ENCODE measurements at places on chromosomes 2 and 18. TPM values are rescaled to one million over a fixed set of nuclear protein-coding genes. Genes with fewer than 3 reads are reported as not detected.

MSTN gene
- total RNA-seq = 1.2 TPM

DNA sequence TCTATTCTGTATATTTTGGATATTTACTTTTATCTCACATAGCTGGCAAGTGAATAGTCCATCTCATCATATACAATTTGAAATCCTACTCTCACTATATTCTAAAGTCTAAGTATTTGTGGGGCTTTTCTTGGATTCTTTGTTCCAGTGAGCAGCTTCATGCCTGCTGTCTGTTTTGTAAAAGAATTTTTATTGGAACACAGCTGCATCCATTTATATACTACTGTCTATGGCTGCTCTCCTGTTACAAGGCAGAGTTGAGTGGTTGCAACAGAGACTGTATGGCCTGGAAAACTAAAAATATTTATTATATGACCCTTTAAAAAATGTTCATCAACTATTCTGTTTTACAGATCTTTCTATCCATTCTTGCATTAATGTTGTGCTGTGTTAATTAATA lies 193.3 kb upstream of the KLHL14 start:
- DNase-seq = no peak

DNA sequence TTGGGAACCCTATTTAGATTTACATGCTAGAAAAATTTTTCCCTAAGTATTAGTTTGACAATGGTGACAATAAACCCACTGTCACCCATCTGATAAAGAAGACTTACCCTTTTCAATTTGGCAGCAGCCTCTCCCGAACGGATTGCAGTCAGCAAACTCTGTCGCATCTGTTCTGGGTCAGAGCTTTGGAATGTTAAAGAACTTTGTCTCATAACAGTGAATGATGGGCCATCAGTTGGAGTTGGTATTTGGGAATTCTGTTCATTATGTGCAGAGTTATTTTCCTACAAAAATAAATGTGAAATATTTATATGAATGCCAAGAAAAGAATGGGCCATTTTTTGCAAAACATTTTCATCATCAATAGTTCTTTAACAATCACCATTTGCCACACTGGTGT lies 70.8 kb upstream of the GRB14 start:
- DNase-seq = no peak

GRCh38 chr2:70116936-70117552 lies 29.8 kb downstream of the PCBP1 start:
- no peak for DNase-seq

DNA sequence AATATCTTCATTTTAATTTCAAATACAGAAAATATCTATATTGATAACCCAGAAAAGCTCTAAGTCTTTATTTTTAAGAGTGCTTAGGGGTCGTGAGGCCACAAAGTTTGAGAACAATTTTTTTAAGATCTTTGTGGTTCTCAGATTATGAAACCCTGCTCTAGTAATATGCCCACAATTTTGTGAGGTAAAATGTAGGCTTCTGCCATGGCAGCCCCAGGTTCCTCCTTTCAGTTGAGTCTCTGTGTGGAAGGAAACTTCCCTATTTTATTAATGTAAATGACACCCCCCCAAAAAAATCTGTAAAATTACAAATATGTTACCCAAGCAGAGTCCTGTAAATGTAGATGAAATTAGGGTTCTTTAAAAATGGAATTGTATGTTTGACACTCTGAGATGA lies 600.5 kb downstream of the SATB2 start:
- no peak for DNase-seq

- DNase-seq = peak; percentile 89
Measured at GRCh38 chr18:54388203-54389142, 30.8 kb downstream of the C18orf54 start.

DNA sequence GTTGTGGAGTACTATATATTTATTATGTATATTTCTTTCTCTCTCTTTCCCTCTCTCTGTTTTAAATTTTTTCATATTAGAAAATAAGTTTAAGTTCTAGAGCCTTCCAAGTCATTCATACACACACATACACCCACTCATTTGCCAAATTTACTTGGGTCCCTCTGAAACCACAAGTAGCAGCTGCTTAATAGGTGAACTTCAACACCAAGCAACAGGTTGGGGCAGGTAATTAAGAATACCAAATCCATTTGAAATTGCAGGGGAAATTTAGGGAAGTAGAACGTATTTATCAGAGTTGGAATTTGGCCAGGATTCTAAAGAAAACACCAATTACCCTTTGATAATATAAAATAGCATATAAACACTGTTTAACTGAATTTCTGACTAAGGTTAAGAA lies 75.0 kb upstream of the RBBP8 start:
- DNase-seq = no peak

- DNase-seq = no peak
Measured at GRCh38 chr2:46151577-46151976, 145.6 kb upstream of the EPAS1 start.

DNA sequence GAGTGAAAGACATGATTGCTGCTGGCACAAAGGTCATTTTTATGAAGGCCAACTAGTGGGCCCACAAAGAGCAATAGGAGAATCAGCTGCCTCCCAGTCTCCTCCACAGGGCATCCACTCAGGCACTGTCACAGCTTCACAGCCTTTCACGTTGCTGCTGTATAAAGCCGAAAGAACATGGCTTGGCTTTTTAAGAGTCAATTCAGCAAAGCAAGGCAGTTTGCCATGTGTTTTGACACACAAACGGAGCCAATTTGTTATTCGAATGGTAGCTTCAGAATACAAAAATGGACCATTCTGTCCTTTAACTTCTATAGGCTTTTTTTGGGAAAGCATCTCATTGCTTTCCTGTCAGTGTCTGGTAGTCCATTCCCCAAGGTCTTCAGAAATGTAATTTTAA lies 283.4 kb upstream of the PARD3B start:
- no peak for DNase-seq

- DNase-seq = no peak
Measured at GRCh38 chr2:232884549-232885263, 14.6 kb downstream of the SNORC start.

TUBA3E gene
- not detected for total RNA-seq

DNA sequence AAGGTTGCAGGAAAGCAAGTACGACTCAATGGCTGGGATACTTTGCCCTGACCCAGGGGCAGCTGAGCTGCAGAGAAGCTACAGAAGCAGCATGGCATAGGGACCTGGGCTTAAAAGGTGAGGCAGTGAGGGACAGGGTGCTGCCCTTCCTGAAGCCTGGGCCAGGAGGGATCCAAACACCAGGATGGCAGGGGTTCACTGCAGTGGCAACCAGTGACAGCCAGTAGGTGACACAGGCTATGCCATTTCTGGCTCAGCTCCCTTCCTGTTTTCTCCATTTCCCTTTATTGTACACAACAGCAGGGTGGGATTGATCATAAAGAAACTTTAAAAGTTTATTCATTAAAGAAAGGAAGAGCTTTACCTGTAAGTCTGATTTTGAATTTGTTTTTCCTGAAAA lies 48.8 kb downstream of the CABYR start:
- DNase-seq = no peak

GRCh38 chr2:83365476-83365875 lies 1093.6 kb downstream of the SUCLG1 start:
- DNase-seq = no peak

CCDC121 gene
- total RNA-seq = 1.4 TPM

- no peak for DNase-seq
Measured at GRCh38 chr18:25274926-25275325, 77.0 kb downstream of the ZNF521 start.

DNA sequence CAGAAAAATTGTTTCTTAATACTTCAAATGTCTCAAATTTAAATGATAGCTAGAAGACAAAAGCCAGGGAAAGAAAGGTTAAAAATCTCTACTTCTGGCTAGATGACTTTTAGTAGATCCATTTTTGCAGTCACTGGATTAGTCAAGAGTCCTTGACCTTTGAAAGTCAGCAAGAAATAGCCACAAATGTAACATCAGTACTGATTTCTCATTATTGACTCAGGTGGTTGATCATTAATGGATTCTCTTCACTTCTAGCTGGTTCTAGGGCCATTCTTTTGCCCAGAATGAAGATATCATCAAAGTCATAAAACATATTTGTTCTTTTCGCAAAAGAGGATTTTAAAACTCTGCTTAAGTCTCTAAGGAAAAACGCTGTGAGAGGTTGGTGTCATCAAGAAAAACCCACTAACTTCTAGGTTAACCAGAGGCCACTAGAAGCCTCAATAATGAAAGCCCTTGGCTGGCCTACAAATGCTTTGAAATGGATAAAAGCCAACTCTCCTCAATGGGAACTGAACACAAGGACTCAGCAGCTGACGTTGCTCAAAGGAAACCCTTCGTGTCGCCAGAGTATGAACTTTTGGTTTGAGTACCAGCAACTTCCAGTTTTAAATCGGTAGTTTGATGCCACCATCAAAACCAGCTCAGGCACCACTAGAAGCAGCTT lies 66.3 kb downstream of the IRS1 start:
- no peak for DNase-seq

DNA sequence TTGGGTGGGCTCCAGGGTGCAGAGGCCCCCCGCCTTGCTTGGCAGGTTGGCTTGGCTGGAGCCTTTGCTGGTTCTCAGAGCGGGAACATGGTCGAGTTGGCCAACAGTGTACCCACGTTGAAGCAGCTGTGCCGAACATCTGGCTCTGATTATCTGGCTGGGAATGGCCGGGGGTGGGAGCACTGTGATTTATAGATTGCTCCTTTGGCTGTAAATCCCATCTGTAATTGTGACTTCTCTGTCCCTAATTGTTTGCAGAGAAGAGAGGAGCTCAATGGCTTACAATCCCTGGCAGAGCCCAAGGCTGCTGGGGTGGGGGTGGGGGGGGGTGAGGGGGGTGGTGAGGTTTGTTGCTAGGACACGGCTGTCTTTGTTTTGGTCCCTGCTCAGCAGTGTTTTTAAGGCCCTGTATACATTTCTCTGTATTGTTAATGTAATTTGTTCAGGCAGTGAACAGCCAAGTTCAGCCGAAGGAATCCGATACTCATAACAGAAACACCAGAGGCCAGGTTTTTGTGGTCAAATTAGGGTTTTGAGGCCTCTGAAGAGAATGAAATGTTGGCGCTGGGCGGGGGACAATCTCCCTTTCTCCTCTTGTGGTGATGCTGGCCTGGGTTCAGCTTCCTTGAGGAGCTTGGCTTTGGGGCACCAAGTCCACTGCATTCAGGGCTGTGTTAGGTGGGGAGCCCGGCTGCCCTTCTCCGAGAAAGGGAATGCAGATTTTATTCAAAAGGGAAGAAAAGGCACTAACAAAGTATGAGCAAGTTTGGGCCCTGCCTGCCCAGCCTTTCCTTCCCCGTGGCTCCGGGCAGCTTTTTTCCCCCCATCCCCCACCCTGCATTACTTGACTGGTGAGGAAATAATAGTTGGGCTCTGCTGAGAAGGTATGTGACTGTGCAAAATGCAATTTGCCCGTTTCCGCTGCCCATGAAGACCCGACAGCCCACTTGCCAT lies 82.5 kb downstream of the TCF7L1 start:
- peak; percentile 77 for DNase-seq

IL36RN gene
- not detected for total RNA-seq

GRCh38 chr2:174821628-174822027 lies 57.4 kb upstream of the CHRNA1 start:
- DNase-seq = no peak

DNA sequence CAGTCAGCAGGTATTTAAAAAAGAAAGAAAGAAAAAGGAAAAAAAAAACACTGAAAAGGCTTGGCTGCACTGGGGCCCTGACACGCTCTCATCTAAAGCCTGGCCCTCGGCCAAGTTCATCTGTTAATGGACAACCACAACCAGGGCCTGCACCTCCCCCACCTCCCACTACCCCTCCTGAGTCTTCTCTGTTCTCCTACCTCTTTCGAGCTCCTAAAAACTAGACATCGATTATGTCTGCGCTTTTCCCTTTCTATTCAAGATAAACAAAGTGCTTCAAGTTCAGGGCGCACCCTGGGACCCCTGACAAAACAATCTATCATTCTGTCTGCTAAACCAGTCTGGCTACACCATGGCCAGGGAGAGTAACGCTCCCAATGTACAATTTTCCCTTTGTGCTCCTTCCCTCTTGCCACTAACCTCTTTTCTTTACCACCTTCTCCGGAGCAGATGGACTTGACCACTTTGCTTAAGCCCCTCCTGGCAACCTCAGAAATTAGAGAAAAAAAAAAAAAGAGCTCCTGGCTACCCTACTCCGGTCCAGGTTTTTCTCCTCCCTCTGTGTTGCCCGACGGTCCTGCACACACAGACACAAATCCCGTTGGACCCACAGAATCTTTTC lies 22.7 kb downstream of the BCL11A start:
- DNase-seq = peak; percentile 11

RNF103 gene
- total RNA-seq = 6.7 TPM

PDCD1 gene
- not detected for total RNA-seq

CEP76 gene
- 9.9 TPM for total RNA-seq

FAM124B gene
- total RNA-seq = 0.12 TPM

GRCh38 chr2:189466656-189467055 lies 25.4 kb downstream of the WDR75 start:
- peak; percentile 15 for DNase-seq

DNA sequence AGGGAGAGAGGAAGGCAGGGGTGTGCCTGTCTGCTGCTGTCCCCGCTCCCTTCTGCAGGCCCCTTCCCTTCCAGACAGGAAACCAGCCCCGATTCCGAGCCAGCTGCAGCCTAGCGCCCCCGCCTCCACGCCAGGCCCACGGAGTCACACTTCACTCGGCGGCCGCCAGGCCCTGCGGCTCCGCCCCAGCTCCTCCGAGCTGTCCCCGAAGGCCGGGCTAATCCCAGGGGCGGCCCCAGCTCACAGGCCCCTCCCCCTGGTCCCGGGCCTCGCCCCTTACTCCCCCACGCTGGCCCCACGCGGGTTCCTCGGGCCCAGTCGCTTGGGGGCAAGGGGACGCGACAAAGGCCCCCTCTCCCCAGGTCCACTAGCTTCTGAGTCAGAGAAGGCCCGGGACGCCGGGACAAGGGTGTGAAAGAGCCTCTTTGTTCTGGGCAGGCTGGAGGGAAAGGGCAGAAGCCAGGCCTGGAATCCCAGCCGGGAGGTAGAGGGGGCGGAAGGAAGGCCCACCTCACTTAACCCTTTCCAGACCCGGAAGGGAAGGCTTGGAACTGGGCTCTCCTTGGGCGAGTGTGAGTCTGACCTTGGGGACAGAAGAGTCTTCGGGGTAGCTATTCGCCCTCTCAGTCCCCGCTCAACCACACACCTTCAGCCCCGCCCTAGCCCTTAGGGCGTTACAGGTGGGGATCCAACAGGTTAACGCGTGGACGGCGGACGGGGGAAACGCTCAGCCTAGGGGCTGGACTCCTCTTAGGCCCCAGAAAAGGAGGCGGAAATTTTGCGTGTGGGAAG lies 1.2 kb downstream of the RTKN start:
- DNase-seq = peak; percentile 78

TUBB8B gene
- not detected for total RNA-seq

DNA sequence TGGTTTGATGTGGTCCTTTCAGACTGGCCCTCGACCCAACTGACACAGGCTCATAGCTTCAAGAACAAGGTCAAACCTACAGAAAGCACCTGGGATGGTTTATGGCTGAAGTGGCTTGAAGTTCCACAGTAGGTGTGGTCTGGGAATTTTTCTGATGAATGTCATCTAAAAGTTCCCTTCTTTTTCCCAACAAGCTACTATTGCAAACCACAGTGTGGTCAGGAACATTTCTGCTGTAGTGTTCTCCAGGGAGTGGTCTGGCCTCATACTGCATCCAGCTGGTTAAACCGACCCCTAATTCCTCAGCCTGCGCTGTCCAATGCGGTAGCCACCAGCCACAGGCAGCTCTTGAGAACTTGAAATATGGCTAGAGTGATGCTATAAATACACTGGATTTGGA lies 92.7 kb downstream of the FAM124B start:
- peak; percentile 6 for DNase-seq

Measured in M059J (cell line).